ENCODE measurements at places on chromosomes 3 and 15. TPM values are rescaled to one million over a fixed set of nuclear protein-coding genes. Genes with fewer than 3 reads are reported as not detected.

The NME9 gene
- not detected for total RNA-seq

DNA sequence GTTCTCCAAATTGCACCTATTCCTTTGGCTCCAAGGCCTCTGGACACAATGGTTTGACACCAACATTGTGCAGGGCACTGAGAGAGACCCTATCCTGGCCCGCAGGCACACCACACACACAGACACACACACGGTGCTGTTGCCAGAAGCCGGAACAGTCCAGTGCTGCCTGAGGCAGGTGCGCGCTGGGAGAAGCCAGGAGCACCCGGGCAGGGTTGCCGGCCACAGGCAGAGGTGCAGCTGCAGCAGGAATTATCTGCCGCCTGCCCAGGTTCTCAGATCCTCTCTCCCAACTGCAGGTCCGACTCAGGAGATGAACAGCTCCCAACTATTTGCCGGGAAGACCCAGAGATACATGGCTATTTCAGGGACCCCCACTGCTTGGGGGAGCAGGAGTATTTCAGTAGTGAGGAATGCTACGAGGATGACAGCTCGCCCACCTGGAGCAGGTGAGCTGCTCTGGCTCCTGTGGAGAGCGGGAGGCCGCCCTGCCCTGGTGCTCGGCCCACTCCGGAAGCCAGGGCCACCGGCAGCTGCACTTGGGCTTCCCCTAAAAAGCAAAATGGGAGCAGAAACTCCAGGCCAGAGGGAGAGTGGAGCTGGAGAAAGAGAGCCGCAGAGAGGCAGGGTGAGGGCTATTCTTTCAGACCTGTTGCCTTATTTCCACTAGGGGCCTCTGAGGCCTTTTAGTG, 42.9 kb downstream of the CHDH start:
- H3K4me1 ChIP-seq: no peaks in the 10 kb centered on the region
- DNase-seq: no peak
- H3K36me3 ChIP-seq: no peaks in the 10 kb centered on the region
- H3K27ac ChIP-seq: no peak overlapping the region
- H3K4me3 ChIP-seq: no peak overlapping the region

- H3K36me3 ChIP-seq: no peaks in the 10 kb centered on the region
- DNase-seq: no peak
- H3K4me3 ChIP-seq: no peak overlapping the region
- no peak overlapping the region for H3K27ac ChIP-seq
- H3K27me3 ChIP-seq: no peaks in the 10 kb centered on the region
These were observed 61.1 kb downstream of the SLC12A8 start for GRCh38 chr3:125151442-125151817.

DNA sequence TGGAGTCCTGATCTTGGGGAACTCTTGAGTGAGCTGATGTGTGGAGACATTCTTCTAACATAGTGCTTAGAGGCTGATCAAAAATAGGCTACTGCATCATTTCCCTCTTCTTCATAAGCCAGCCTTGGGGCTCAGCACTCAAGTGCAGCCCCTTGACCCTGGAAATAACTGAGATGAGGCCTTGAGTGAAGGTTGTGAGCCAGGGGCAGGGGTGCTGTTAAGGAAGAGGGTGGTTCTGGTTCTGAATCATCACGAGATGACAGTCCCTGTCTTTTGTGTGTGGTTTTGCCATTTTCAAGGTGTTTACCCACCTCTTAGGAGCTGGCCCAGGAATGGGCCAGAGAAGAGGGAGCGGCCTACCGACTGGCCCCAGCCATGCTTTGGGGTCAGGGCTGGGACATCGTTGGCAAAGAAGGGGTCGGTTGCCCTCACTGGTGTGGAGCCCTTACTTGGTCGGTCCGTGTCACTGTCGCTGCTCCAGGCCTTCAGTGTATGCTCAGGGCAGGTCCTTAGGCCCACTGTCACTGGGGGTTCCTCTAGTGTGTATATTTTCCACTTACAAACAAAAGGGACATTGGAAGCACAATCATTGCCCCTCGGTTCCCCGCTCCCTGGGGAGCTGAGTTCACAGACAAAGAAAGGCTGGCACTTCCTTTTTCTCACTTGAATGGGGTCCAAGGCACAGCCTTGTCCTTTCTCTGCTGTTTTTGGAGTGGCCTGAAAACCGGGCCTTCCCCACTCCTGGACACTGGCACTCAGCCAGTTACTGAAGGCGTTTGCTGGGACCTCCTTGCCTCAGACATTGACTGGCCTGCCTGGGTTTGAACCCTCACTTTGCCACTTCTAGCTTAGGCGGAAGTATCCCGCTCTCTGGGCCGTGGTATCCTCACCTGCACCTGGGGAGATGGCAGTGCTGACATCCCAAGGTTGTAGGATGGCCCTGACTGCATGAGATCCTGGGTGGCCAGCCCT, 46.6 kb downstream of the SLC6A6 start:
- H3K4me3 ChIP-seq: no peak overlapping the region
- no peaks in the 10 kb centered on the region for H3K27me3 ChIP-seq
- peaks cover 52% of the 10 kb centered on the region for H3K4me1 ChIP-seq
- H3K27ac ChIP-seq: no peak overlapping the region
- DNase-seq: no peak
- H3K36me3 ChIP-seq: peaks cover 88% of the 10 kb centered on the region

GRCh38 chr3:158455406-158455805, 115.6 kb upstream of the MLF1 start:
- H3K4me1 ChIP-seq: no peaks in the 10 kb centered on the region
- H3K27ac ChIP-seq: no peak overlapping the region
- H3K4me3 ChIP-seq: no peak overlapping the region
- H3K36me3 ChIP-seq: no peaks in the 10 kb centered on the region
- no peak for DNase-seq

DNA sequence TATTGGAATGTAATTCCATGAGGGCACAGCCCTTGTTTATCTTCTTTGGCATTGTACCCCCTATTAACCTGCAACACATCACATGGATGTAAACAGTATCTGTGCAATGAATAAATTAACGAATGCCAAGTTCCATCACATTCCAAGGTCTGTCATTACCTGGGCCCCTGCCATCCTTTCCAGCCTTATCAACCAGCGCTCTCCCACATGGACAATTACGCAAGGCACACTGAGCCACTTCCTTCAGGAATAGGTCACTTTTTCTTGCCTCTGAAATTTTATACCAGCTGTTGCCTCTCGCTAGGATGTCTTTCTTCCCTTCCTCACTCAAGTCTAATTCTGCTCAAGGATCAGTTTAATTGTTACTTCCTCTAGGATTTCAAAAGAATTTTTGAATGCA, 1051.8 kb upstream of the CFAP20DC start:
- peaks cover 3% of the 10 kb centered on the region for H3K4me1 ChIP-seq
- peak; percentile 60 for DNase-seq
- no peak overlapping the region for H3K4me3 ChIP-seq
- H3K36me3 ChIP-seq: no peaks in the 10 kb centered on the region
- H3K27ac ChIP-seq: no peak overlapping the region

- H3K27me3 ChIP-seq: peaks cover 5% of the 10 kb centered on the region
- peak; percentile 71 for DNase-seq
- H3K36me3 ChIP-seq: no peaks in the 10 kb centered on the region
- H3K4me1 ChIP-seq: peaks cover 14% of the 10 kb centered on the region
These were observed at the start of gene GLDN for GRCh38 chr15:51341366-51342226. Gene GLDN (plus strand): TSS chr15:51341655. CDS start chr15:51341685, 30 bp downstream.

DNA sequence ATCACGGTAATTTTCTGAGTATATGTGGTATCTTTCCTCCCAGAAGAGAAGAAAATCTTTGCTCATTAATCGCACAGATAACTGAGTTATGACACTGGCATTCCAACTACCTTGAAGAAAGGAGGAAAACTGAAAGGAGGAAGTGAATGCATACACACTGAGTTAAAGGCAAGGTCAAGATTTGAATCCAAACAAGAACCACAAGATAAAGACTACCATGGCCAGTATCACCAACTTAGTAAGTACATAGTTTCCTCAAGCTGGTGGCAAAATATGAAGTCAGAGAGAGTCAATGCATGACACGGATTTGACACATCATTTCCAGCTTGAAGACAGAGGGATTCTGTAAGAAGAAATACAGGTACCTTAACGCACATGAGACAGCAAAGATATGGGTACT, 287.5 kb downstream of the ULK4 start:
- no peak overlapping the region for H3K4me3 ChIP-seq
- no peaks in the 10 kb centered on the region for H3K36me3 ChIP-seq
